ENCODE measurements at places on chromosomes 11 and 22. TPM values are rescaled to one million over a fixed set of nuclear protein-coding genes. Genes with fewer than 3 reads are reported as not detected.

Gene TIMP3
- total RNA-seq: 70.7 TPM

GRCh38 chr11:35359321-35360054 is 59.9 kb downstream of the SLC1A2 start:
- DNase-seq: no peak
- H3K27me3 ChIP-seq: no peaks in the 10 kb centered on the region
- no peaks in the 10 kb centered on the region for H3K36me3 ChIP-seq

Gene KCNQ1OT1
- 0.56 TPM for total RNA-seq

GRCh38 chr11:697811-698311 is 2.2 kb downstream of the TMEM80 start:
- H3K4me1 ChIP-seq: peaks cover 43% of the 10 kb centered on the region
- DNase-seq: no peak
- peak overlapping the region; percentile 100 for H3K27ac ChIP-seq
- peaks cover 23% of the 10 kb centered on the region for H3K36me3 ChIP-seq

DNA sequence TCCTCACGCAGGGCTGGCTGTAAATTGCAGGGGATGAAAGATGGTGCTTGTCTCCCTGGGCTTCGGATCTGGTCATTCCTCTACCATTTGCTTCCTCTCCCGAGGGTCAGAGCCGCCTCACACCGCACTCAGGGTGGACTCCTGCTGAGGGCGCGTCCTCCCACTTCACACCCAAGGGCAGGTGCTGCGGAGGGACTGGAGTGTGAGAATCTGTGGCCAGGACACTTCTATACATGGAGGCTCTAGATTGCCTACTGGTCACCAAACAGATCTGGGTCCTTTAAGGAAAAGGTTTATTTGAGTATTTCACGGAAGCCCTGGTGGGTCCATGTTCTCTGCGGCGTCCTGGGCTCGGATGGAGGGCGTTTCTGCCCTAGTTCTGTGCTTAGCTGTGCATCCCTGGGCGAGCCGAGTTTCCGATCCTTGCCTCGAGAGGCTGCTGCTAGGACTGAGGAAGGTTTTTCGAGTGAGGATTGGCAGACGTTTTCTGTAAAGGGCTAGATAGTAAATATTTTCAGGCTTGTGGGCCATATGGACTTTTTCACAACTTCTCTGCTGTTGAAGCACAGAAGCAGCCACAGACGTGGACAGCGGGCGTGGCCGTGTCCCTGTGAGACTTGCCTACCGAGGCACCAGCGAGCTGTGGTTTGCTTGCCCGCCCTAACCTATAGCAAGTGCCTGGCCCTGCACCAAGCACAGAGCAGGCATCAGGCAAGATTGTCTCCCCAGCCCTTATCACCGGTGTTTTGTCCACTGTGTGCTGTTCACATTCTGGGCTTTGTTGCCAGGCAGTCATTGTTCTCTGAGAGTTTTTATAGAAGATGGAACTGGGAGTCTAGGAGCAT is 279.0 kb downstream of the TBC1D22A start:
- no peak for DNase-seq
- H3K4me1 ChIP-seq: no peaks in the 10 kb centered on the region
- H3K4me3 ChIP-seq: no peak overlapping the region
- no peak overlapping the region for H3K27ac ChIP-seq
- H3K27me3 ChIP-seq: no peaks in the 10 kb centered on the region

DNA sequence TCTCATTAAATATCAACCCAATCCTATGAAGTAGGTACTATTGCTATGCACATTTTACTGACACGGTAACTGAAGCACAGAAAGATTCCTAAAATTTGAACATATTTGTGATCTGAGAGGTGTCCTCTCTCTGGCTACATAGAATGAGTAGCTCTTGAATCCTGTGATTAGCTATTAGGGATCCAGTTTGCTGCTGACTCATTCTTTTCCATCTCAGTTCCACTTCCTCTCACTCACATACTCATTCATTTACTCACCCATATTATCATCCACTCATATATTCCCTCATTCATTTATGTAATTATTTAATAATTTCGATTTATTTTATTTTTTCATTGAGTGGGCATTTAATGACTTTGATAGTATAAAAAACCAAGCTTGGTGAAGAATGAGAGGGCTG is 42.7 kb downstream of the OR5B17 start:
- no peak overlapping the region for H3K4me3 ChIP-seq
- no peak overlapping the region for H3K27ac ChIP-seq
- no peaks in the 10 kb centered on the region for H3K4me1 ChIP-seq
- no peaks in the 10 kb centered on the region for H3K36me3 ChIP-seq
- DNase-seq: no peak

Gene CALCA
- 3.9 TPM for total RNA-seq

Gene ANO1
- total RNA-seq: 11.3 TPM

DNA sequence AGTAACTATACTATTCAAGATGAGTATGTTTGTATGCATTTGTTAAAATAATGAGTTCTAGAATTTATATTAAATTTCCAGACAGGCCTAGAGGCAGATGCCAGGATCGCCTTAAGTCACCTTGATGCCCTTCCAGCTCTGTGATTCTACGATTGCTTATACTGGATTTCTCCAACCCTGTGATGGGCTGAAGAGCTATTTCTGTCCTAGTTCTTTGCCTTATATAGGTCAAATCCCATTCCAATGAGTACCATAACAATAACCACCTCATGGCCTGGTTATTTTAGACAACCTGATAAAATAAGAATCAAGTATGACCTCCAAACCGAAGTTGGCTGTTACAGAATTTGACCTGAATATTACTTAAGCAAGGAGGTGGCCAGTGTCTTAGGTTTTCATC is 79.8 kb upstream of the BLID start:
- H3K4me3 ChIP-seq: no peak overlapping the region
- no peak for DNase-seq
- no peaks in the 10 kb centered on the region for H3K27me3 ChIP-seq

Gene OR51B5
- not detected for total RNA-seq

- peaks cover 94% of the 10 kb centered on the region for H3K4me1 ChIP-seq
- H3K36me3 ChIP-seq: no peaks in the 10 kb centered on the region
- no peaks in the 10 kb centered on the region for H3K27me3 ChIP-seq
- peak overlapping the region; percentile 11 for H3K4me3 ChIP-seq
- peak overlapping the region; percentile 97 for H3K27ac ChIP-seq
Measured at GRCh38 chr11:119369132-119369925, 12.2 kb downstream of the USP2 start.

DNA sequence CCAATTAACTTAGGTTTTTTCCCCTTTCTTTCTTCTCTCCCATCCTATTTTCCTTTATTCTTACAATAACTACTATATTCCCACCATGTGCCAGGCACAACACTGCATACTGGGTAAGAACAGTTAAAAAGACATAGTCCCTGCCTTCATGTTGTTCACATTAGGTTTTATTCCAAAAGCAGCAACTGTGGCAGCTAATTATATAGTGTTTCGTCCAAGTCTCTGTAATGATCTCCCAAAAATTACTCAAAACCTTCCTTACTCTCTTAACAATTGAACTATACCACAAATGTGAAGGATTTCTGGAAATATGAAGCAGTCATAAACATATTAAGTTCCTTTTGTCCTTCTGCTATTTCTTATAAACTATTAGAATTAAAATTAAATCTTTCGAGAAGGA is 184.1 kb upstream of the C11orf58 start:
- H3K4me3 ChIP-seq: no peak overlapping the region
- peaks cover 50% of the 10 kb centered on the region for H3K4me1 ChIP-seq
- H3K27me3 ChIP-seq: no peaks in the 10 kb centered on the region
- H3K36me3 ChIP-seq: no peaks in the 10 kb centered on the region

DNA sequence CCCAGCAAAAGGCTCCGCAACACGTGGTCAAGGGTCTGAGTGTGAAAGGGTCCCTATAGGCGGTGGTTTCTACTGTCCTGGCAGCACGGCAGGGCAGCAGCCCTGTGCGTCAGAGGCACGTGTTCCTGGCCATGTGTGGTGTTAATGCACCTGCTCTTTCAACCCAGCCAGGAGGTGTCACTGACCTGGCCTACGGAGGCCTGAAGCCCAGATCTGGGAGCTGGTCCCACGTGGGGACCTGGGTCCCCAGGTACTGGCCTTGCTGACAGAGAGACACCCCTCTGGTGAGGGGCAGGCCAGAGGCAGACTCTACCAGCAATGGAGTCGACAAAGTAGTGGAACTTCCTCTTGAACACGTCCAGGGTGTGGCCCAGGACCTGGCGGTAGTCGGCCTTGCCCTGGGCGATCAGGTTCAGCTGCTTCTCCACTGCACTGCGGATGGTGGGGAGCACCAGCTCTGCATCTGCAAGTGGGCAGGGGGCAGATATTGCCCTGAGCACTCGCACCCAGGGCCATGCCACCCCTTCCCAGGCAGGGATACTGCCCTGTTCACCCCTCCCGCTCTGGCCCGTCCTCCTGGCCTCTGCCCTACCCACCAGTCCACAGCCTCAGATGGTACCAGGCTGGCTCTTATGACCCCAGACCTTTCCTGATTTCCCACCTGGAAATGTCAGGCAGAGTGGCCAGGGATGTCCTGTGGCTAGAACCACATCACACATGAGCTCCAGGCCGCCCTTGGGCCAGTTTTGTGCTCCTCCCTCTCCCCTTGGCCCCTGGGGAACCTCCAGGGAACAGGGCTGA is 6.8 kb upstream of the PPM1F start:
- no peak overlapping the region for H3K27ac ChIP-seq
- peaks cover 8% of the 10 kb centered on the region for H3K4me1 ChIP-seq
- DNase-seq: no peak
- no peaks in the 10 kb centered on the region for H3K27me3 ChIP-seq

All from psoas muscle (tissue), 8 donors.